ENCODE measurements at places on chromosomes 13 and 19.

DNA sequence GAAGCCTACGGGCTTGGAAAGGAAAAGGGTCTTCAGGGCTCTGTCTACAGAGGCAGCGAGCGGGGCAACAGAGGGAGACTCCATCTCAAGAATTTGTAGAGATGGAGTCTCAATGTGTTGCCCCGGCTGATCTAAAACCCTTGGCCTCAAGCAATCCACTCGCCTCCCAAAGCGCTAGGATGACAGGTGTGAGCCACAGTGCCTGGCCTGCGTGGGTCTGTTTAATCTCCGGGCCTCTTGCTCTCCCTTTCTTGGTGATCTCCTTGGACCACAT, 8.1 kb downstream of the RPS9 start:
- DNase-seq: no peak

GRCh38 chr13:57629821-57630235, 1.7 kb upstream of the PCDH17 start:
- DNase-seq: peak; percentile 94

- DNase-seq: no peak
Measured at GRCh38 chr19:49186108-49186507, 28.5 kb downstream of the TRPM4 start.

GRCh38 chr13:102847272-102848234, 1.7 kb downstream of the ERCC5 start:
- peak; percentile 29 for DNase-seq

DNA sequence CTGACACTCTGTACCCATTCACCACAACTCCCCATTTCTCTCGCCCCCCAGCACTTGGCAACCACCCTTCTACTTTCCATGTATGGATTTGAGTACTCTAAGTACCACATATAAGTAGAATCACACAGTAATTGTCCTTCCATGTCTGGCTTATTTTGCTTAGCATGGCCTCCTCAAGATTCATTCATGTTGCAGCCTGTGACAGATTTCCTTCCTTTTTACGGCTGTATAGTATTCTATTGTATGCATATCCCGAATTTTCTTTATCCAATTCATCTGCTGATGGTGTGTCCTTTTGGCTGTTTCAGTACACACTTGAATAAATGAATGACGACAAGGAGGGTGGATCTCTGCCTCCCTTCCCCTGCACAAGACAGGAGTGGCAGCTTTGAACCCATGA, 95.1 kb downstream of the ZNF536 start:
- DNase-seq: no peak

DNA sequence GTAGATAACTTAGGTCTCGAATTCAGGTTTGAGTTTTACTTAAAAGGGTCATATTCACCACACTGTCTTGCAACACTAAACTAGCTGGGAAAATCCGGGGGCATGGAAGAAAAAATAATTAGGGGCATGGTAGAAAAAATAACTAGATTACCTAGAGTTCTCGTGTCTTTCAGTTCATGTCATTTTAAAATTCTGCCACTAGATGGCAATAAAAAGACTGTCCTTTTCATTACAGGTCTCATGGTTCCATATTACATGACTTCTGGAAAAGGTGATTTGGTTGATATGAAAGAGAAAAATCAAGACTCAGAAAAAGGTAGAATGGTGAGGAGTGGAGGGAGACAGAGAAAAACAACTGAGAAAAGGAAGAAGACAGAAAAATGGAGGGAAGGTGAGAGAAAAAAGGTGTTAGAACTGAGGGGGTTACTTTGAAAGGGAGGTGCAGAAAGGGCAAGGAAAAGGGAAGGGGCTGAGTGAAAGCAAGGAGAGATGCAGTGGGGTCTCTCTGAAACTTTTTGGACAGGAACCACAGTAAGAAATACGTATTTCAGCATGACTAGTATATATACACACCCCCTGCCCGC, 299.0 kb downstream of the KLF12 start:
- peak; percentile 55 for DNase-seq

DNA sequence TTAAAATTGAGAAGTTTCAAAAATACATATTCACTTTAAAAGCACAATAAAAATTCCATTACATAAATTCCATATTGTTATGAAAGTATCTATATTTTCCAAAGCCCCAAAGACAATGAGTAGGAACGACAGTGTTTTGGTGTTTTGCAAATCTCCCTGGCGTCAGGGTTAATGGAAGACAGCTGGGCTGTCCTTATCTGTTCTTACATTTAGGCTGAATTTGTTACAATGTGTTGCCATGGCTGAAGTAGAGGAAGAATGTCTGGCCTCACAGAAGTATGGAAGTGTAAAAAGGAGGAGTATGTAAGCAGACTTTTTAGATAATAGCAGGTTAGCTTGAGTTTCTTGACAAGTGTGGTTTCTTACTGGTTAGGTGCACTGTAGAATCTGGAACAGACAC, 124.4 kb upstream of the SPATA13 start:
- peak; percentile 33 for DNase-seq

DNA sequence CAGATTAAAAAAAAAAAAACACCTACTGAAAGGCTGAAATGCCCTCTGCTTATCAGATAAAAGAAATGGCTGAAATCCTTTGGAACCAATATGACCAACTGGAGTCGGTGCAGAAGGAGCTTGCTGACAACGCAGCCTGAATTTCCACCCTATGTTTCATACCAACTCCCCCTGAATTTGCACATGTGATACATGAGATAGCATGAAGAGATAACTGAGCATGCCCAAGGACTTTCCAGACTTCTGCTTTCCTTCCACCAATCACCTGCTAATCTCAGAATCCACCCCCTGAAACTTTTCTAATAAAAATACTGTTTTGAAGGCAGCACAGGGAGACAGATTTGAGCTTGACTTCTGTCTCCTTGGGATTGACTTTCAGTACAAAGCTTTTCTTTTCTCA, 32.2 kb upstream of the WDFY2 start:
- no peak for DNase-seq

GRCh38 chr19:31553112-31553845, 204.0 kb upstream of the TSHZ3 start:
- DNase-seq: no peak

- DNase-seq: no peak
Measured at GRCh38 chr19:14375055-14375581, 6.1 kb upstream of the ADGRE5 start.

DNA sequence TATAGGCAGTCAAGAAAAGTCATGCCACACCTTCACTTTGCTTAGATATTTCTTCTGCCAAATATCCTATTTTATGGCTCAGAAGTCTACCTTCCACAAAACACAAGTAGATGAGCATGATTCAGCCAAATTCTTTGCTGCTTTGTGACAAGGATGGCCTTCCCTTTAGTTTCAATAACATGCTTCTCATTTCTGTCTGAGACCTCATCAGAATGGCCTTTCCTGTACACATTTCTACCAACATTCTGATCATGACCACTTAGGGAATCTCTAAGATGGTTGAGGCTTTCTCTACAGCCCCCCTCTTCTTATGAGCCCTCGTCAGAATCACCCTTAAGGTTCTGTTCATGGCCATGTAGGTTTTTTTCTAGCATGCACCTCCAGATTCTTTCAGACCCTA, 96.2 kb downstream of the COL4A2 start:
- peak; percentile 94 for DNase-seq

- DNase-seq: no peak
Measured at GRCh38 chr19:55594996-55595545, 4.2 kb downstream of the FIZ1 start.

GRCh38 chr19:33052352-33052972, 12.2 kb downstream of the RHPN2 start:
- DNase-seq: peak; percentile 24

DNA sequence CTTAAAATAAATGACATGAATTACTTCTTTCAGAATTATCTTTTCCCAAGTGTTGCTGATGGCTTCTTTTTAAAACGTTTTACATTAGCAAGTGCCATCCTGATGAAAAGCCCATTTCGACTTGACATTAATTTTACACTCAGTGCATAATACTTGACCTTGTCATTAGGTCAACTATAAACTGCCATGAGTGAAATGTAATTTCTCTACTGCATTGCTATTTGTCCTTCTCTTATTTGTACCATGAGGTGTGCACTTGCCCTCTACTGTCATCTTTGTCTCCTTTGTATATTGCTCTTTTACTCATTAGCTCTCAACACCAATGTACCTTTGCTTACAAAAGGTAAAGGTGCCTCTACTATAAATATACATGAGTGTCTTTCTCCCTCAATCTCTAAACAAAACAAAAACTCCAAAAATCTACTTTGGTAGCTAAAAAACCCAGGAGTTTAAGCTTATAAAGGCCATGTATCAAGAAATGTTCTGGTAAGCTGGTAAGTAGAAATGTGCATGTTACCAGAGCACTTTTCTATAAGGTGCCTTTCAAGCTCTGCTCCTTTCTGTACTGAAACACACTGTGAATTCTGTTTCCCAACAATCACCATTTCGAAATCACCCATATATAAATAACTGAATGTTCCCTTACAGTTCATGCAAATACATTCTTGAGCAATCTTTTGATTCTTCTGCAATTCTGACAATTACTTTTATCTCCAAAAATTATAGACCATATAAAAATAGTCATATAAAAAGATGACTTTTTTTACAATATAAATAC, 351.4 kb downstream of the SLITRK5 start:
- peak; percentile 2 for DNase-seq

GRCh38 chr13:37701306-37701705, 102.7 kb upstream of the POSTN start:
- peak; percentile 28 for DNase-seq

GRCh38 chr13:113051641-113052040, 54.0 kb upstream of the F7 start:
- no peak for DNase-seq

GRCh38 chr13:106499896-106500295, 35.6 kb downstream of the EFNB2 start:
- peak; percentile 54 for DNase-seq

- DNase-seq: no peak
Measured at GRCh38 chr19:14152713-14153112, 16.3 kb upstream of the ASF1B start.

GRCh38 chr19:46014534-46014933, 8.3 kb downstream of the PGLYRP1 start:
- DNase-seq: no peak

DNA sequence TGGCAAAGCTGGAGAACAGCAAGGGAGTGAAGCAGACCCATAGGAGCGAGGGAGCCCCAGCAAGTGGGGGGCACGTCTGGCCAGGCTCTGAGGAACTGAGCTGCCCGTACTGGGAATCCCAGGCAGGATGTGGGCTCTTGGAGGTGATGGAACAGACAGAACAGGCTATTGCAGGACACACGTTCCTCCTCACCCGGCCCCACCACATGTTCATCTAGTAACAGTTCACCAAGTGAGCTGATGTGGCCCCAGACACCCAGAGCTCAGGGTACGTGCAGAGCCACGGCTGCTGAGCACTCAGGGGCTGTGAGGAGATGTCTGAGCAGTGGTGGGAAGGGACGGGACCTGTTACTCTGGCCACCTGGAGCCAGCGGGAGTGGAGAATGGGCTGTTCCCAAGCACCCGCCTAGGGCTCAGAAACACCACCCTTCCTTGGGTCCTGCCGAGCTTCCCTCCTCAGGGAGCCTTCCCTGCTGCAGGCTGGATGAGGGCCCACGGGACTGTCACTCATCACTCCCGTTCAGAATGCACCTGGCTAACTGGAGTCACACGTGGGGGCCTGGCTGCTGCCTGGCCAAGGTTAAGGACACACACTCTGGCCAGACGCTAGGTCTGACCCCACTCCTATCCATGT, 18.4 kb downstream of the ELL start:
- DNase-seq: no peak

- no peak for DNase-seq
Measured at GRCh38 chr19:41427647-41428480, 690 bp upstream of the B3GNT8 start.

GRCh38 chr13:92510416-92510815, 716.2 kb upstream of the GPC6 start:
- peak; percentile 23 for DNase-seq

GRCh38 chr13:85417807-85418206, 381.4 kb downstream of the SLITRK6 start:
- no peak for DNase-seq

GRCh38 chr13:48148454-48148853, 53.5 kb upstream of the MED4 start:
- no peak for DNase-seq

GRCh38 chr19:17679526-17680229, 8.5 kb downstream of the UNC13A start:
- no peak for DNase-seq

DNA sequence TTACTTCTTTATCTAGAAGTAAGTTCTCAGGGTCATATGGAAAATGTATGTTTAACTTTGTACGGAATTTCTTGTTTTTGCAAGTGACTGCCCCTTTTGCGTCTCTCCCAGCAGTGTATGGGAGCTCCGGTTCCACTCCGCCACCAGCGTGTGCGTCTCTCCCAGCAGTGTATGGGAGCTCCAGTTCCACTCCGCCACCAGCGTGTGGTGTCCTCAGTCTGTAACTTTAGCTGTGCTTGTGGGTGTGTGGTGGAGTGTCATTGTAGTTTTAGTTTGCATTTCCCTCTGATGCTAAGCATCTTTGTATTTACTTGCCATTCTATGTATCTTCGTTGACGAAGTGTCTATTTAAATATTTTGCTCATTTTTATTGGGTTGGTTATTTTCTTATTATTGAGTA, 2.4 kb downstream of the CUL4A start:
- DNase-seq: no peak

- DNase-seq: peak; percentile 94
Measured at GRCh38 chr13:80840316-80840976, 499.5 kb upstream of the SPRY2 start.

DNA sequence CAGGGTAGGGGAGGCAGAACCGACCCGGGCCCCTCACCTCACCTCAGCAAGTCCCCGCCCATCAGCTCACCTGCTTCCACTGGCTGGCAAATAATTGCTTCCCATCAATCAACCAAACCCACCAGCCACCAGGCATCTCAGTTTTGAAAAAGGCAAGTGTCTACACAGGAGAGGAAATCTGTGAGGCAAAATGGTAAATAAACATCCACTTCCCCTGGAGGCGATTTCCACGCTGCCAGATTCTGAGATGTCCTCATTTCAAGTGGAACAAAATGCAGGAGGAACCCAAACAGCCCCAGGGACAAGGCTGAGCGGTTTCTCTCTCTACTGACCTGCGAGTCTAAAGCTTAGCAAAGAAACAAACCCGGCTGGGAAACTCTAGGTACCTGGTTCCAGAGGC, 117.5 kb downstream of the CRYL1 start:
- DNase-seq: no peak

DNA sequence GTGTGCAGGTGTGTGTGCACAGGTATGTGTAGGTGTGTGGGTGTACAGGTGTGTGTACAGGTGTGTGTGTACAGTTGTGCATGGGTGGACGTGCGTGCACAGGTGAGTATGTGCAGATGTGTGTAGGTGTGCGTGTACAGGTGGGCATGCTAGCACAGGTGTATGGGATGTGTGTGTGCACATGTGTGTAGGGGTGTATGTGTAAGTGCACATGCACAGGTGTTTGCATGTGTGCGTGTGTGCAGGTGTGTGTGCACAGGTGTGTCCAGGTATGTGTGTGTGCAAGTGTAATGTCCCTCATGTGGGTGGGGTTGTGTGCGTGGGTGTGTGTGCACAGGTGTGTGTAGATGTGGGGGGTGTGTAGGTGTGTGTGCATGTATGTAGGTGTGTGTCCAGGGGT, 27.5 kb upstream of the TFDP1 start:
- DNase-seq: no peak

GRCh38 chr13:59867867-59868266, 295.9 kb downstream of the DIAPH3 start:
- DNase-seq: no peak

- no peak for DNase-seq
Measured at GRCh38 chr19:3250675-3251074, 26.2 kb downstream of the CELF5 start.

Measured in fibroblast of skin of right quadriceps (primary cell).